AG09309 (cell line): ENCODE measurements at places on chromosomes 2 and 18.

GRCh38 chr18:49681387-49681786 is 119.5 kb downstream of the LIPG start:
- DNase-seq, result no peak

GRCh38 chr2:174062934-174063333 is 97.8 kb upstream of the SP3 start:
- no peak for DNase-seq

DNA sequence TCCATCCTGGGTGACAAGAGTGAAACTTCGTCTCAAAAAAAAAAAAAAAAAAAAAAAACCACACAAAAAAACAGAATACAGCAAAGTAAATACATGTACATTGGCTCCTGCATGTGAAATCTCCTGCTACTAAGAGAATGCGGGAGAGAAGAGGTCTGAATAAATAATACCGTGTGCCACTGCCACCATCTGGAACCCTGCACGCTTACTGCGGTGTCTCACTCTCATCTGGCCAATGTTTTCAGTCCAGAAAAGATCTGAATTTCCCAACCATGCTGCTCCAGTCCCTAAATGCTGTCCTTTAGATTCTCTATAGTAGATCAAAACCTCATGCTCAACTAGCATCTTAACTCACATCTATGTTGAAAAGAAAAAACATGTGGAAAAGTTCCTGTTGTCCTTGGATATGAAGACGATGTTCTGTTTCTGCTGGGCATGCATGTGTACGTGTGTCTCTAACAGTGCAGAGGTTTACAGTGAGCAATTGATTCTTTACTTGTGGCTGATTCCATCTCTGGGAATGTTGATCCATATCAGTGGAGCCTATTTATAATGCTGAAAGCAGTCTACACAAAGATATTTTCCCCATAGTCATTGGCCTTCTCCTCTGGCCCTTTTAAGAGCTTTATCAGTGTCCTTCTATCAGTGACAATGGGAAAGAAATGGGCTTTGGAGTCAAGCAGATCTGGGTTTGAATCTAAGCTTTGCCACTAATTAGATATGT is 11.9 kb downstream of the STON1 start:
- no peak for DNase-seq

- no peak for DNase-seq
Measured at GRCh38 chr2:27370816-27371620, 602 bp downstream of the SNX17 start.

DNA sequence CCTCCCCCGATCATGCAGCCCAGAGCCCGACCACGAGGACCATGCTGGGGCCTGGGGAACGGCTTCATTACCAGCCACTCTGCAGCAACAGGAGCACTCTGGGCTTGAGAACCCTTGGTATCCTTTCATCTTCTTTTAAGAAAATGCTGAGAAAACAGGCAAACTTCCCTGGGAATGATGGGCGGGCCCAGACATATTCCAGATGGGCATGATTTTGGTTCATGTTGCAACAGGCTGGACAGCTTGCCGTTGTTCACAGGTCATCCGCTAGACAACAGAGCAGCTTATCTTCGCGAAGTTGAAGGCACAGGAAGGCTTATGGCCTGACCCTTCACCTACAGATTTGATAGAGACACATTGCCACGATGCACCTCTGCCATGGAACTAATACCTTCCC is 121.0 kb downstream of the KLHL29 start:
- no peak for DNase-seq

GRCh38 chr2:107712857-107713256 is 113.8 kb upstream of the RGPD4 start:
- no peak for DNase-seq

GRCh38 chr18:58996696-58997095 is 132.0 kb downstream of the ZNF532 start:
- no peak for DNase-seq

- DNase-seq, result no peak
Measured at GRCh38 chr2:101114268-101114783, 36.9 kb downstream of the TBC1D8 start.

GRCh38 chr2:117411983-117412382 is 402.5 kb upstream of the DDX18 start:
- no peak for DNase-seq

DNA sequence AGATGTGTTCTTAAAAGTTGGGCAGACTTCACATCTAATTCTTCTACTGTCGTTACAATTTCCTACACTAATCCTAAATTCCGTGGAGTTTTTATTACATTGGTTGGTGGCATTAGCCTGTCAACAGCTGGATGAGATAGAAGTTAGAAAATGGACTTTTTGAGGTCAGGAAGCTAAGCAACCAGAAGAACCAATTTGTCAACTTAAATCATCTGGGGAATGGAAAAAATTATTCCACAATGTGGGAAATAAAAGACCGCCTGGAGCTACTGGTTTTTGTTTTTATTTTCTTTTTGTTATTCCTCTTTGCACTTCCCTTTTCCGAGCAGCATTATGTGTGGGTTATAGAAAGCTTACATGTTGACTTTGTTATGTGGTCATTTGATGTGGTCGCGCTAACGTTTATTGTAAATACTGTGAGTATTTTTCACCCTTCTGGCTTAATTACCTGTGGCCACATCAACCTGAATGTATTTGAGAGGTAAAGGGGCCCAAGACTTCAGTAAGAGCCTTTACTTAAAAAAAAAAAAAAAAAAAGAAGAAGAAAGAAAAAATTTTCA is 75.3 kb downstream of the PTPRM start:
- no peak for DNase-seq

DNA sequence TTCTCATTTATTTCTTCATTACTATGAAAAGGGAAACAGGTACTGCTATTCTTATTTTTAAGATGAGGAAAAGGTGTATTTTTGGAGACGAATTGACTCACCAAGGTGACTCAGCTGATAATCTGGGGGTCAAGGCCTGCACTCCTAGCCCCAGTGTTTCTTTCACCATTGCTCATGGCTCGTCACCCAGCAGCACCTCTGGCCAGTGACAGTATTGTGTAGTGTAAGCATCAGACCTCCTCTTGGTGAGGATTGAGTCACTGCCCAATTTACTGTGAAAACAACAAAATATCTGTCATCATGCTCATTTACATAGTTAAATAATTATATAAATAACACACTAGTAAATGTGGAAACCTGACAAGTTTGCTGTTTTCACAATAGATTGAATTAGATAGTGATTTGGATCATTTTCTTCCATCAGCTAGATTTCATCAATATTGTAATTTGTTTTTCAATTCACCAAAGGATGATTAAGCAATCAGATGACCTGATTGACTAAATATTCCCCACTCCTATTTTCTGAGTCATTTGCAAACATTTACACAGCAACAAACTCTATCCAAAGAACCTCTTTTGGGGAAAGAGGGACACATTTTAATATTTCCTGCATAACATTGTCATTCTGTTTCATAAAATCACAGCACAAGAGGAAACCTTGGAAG is 492.8 kb upstream of the RAB12 start:
- DNase-seq, result no peak

DNA sequence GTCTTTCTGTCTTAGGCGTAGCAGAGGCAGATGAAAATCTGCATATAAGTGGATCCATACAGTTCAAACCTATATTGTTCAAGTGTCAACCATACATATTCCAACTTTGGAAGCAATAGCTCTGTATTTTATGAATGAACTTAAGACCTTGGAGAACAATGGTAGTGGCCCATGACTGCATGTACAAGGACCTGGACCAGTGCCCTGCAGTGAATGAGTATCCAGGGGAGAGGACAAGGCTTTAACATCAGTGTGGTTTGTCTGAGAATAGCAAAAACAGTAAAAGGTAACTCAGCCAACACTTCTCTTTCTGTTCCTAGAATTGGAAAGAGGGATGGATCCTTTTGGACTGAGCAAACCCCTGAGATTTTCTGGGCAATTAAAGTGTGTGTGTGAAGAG is 230.8 kb upstream of the LINC00305 start:
- DNase-seq, result no peak

GRCh38 chr18:74348581-74348980 is 32.9 kb downstream of the C18orf63 start:
- DNase-seq, result no peak

GRCh38 chr18:57353940-57354461 is 1.6 kb downstream of the ST8SIA3 start:
- DNase-seq, result no peak

GRCh38 chr2:1631292-1632001 is 112.9 kb downstream of the PXDN start:
- no peak for DNase-seq

DNA sequence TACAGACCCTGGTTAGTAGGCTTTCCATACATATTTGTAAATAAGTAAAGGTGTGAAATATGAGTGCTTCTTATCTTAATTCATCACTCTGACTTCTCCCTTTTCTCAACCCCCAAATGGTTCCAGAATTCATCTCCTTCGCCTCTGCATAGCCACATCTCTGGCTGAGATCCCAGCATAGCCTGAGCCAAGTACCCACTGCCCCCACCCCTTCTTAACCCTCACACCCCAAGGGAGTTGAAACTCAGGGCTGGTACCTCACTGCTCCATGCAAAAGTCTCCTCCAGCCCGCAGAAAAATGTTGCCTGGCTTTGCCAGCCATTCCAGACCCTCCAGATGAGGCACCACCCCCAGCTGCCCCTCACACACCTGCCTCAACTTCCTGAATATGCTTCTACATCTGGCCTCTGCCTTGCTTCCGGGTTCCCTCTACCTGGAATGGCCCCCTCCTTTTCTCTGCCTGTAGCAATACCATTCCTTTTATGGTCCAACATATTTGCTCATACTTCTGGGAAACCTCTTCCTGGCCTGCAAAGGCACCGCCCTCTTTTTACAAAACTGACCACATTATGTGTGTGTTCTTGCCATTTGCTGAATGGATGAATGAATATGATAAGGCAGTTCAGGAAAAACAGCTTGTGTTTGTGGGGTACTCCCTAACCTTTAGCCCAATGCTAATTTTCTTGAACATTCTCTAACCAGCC is 112.8 kb downstream of the CELF4 start:
- DNase-seq, result no peak

GRCh38 chr2:65727381-65727780 is 295.0 kb upstream of the SPRED2 start:
- no peak for DNase-seq

DNA sequence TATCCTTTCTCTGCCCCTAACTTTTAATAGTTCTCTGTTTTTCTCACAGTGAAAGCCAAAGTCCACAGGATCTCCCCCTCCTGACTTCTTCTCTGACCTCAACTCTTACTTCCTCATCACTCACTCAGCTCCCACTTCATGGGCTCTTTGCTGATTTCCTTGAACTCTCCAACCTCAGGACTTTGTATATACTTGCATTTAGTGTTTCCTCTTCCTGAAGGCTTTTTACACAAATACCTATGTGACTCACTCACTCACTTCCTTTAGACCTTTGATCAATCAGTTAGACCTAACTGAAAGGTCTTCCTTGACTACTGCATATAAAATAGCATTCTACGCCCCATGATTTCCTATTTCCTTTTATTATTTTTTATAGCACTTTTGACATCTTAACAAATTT is 233.1 kb upstream of the MEX3C start:
- no peak for DNase-seq

- DNase-seq, result no peak
Measured at GRCh38 chr2:147614979-147615470, 229.8 kb upstream of the ACVR2A start.

DNA sequence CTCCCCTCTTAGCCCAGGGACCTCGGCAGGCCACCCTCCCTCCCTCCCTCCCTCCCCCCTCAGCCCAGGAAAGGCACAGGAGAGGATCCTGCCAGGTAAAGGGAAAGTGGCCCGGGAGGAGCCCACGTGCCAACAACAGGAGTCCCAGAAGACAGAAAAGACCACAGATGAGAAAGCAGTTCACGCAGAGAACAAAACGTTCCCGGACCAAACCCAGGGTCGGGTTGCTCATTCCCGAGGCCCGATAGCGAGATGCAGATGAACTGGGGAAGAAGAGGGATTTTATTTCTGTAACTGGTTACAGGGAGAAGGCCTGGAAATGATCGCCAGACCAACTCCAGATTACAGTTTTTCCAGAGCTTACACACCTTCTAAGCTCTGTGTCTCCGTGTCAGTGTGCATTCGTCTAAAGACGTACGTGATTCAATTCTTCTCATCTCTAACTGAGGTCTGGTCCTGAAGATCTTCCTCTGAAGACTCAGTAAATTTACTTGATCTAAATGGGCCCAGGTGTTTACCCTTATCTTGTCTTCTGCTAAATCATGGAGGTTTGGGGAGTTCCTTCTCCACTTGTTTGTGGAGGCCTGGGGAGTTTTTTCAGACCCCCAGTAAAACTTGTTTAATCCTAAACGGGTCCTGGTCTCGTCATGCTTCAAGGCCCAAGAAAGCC is 807 bp upstream of the NEU4 start:
- DNase-seq, result no peak
